Hindlimb muscle (tissue), 1 donor: ENCODE measurements at places on chromosomes 12 and 14.

DNA sequence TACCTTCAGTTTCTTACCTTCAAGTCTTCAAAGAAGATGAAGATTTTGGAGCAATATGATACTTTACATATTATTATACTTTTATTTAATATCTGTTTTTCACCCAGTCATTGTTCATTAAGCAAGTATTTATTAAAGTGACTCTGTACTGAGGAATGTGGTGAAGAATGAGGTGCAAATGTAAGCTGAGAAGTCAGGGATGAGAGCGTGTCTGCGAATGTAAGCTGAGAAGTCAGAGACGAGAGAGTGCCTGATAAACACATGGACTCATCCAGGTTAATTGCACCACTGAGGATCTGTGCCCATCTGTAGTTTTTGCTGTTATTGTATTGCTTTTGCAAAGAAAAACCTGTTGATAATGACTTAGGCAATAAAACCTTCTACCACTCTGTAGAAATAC lies 211.9 kb upstream of the FAR2 start:
- DNase-seq, result no peak

DNA sequence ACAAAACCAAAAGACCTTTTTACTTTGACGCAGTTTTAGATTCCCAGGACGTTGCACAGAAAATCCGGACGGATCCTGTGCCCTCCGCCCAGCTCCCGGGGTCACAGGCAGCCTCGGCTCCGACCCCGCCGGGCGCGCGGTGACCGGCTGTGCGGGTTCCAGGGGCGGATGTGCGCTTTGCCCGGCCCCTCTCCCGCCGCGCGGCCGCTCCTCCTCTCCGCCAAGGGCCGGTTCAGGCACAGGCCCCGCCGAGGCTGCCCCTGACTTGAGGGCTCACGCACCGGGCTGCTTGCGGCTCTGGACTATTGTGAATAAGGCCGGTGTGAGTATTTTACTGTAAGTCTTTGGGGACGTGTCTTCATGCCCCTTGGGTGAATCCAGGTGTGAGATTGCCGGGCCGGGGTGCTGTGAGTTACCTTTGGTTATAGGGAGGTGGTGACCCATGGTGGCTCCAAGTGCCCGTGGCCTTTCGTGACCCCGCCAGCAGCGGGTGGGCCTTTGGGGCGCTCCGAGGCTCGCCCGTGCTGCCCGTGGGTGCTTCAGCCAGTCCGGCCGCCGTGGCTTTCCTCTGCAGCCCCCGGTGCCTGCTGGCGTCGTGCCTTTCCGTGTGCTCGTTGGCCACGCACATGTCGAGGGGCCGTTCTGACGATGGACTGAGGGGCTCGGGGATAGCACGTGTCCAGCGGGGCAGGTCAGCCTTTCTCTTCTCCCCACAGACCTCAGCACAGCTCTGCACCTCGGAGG lies 45.9 kb downstream of the NOC4L start:
- no peak for DNase-seq

DNA sequence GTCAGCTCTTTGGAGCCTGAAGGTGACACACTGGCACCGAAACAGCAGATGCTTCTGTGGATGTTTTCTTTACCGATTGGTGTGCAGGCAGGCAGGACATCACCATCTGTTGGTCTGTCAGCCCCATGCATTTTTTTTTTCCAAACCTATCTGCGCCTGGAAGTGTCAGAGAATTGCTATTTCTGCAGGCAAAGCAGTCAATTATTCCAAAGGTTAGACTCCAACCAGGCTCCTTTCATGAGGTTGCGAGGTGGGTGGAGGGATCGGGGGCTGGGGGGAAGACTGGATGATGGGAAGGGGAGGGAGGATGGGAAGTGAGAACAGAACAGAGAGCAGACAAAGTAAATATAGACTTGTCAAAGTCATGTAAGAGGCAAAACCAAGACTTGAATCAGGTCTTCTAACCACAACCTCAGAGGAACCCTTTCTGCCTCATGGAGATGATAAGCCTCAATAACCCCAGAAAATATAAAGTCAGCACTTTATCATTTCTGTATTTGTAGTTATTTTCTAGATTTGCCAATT lies 117.7 kb downstream of the OTOGL start:
- DNase-seq, result no peak

GRCh38 chr14:70696026-70696425 lies 54.3 kb downstream of the TTC9 start:
- DNase-seq, result no peak

DNA sequence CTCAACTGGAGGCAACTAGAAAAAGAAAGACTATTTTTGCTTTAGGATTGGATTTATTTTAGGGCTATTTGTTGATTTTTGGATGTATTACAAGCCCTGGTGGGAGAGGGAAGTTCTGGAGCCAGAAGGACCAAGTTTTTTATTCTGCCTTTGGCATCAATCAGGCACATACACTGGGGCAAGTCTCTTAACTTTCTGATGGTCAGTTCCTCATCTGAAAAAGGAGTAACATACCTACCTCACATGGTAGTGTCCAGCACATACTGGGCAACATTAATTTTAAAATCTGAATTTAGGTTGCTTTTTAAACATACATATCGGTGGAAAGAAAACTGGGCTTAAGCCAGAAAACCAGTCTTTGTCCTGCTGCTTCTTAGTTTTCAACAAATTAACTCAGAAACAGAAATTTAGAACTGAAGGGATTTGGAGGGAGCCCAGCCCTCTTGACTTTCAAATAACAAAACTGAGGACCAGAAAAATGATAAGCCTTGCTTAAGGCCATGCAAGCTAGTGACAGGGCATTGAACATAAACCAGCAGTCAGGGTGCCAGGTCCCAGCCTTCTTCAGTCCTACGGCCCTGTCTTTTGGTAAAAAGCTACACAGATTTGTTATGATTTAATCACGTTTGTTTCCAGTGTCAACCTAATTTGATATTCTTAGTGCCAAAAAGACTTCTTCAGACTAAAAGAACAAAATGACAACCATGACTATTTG lies 90.2 kb upstream of the SLC38A2 start:
- DNase-seq, result no peak
